ENCODE measurements at places on chromosomes 2 and 18.

DNA sequence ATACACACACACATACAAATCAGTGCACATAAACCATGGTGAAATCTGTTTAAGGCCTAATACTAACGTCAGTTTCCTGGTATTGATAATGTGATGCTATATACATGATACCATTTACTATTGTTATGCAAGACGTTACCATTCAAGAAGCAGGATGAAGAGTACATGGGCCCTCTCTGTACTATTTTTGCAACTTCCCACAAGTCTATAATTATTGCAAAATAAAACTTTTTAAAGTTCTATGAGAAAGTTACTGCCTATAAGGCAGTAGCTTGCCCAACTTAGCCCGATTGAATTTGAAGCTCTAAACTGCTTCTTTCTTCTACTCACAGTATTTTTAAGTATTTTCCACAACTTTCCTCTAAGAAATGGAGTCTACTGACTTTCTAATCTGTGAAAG lies 74.0 kb downstream of the BCL2 start:
- DNase-seq: no peak

DNA sequence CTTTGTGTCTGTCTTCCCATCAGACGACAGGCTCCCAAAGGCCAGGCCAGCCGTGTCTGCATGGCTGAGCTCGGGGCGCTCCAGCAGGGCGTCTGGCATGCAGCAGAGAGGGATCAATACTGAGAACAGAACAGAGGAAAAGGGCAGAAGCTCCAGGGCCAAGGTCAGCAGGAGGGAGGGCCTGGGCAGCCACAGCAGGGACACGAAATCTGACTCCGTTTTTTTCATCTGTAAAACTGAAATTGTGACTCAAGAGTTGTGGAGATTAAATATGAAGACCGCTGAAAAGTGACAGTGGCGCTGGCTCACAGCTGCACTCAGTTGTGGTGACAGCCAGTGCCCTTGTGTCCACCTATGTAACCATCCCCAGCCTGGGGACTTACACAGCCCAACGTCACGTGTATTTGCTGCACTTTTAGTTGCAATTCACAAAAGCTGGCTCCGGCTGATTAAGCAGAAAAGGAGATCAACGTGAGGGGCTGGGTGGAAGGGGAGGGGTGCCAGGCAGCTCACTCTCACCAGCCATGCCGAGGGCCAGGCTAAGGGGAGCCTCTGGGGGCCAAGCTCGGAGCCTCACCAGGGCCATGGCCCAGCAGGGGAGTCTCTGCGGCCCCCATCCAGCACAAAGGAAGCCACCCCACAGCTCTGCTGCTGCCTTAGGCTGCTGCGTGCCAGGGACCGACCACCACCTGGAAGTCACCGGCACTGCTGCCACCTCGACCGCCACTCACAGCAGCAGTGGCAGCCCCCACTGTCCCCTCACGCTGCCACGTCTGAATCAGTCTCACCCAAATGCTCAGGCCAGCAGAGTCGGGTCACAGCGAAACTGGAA lies 74.7 kb downstream of the EIPR1 start:
- no peak for DNase-seq

GRCh38 chr18:40493316-40493715 lies 1461.7 kb upstream of the PIK3C3 start:
- no peak for DNase-seq

DNA sequence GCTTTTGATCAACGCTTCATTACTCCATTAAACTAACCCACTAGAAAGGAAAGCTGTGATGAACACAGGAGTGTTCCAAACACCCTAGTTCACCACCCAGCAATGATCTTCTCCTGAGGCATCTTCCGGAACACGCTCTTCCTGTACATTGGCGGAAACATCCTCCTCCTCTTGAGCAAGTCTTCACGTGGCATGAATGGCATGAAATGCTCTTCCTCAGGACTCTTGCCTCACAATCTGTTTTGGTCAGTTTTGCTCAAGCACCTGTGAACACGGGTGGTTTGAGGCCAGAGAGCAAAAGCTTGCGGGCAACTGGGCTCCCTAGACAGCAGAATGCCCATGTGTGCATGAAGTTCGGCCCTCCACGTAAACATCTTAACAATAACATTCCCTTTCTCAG lies 734.2 kb upstream of the SALL3 start:
- DNase-seq: no peak

GRCh38 chr18:5455674-5456073 lies 88.1 kb downstream of the EPB41L3 start:
- DNase-seq: no peak

GRCh38 chr2:147715807-147716206 lies 129.0 kb upstream of the ACVR2A start:
- DNase-seq: no peak

- peak; percentile 22 for DNase-seq
Measured at GRCh38 chr18:32271672-32272208, 81.9 kb downstream of the MEP1B start.

DNA sequence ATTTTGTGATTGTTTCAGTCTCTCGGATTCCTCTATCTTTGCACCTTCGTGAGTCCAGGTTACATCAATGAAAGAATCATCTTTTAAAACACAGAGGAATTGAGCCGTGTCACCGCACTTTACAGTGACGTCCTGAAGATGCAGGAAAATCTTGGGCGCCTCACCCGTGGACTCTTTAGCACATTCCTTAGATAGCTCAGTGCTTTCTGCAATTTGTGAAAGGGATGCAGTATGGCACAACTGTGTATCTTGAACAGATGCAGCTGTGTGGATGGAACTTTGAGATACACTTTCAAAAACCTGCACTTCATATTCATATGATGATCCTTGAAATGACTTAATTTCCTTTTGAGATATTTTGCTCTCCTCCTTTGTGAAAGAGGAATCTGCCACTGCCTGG lies 50.9 kb downstream of the TTN start:
- DNase-seq: no peak

DNA sequence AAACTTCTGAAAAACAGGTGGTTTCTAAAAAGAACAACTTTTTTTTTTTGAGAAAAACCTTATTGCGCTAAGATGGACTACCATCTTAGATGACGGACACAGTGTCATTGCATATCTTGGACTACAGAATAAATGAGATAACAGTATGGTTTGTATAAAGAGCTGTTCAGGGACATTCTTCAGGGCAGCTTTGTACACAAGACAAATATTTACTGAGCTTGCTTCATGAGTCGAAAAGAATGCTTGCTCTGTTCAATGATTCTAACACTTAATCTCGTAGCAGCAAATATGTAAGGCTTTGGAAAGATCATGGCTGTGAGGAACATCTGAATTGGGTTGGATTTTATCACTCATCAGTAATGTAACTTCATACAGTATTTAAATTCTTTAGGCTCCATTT lies 282.5 kb upstream of the CWC22 start:
- no peak for DNase-seq

All from stimulated activated CD4-positive, alpha-beta T cell treated with anti-CD3 and anti-CD28 coated beads, Interleukin-2, amount 100 ng/mL, for 24 hours (primary cell).